Stimulated activated CD4-positive, alpha-beta T cell treated with anti-CD3 and anti-CD28 coated beads, Interleukin-15, amount 100 ng/mL, for 24 hours (primary cell): ENCODE measurements at places on chromosomes 4 and X.

GRCh38 chr4:82380344-82380743 lies 6.6 kb upstream of the HNRNPD start:
- DNase-seq: no peak

- DNase-seq: no peak
Observed at GRCh38 chrX:1274786-1275185, 6.2 kb downstream of the CSF2RA start.

DNA sequence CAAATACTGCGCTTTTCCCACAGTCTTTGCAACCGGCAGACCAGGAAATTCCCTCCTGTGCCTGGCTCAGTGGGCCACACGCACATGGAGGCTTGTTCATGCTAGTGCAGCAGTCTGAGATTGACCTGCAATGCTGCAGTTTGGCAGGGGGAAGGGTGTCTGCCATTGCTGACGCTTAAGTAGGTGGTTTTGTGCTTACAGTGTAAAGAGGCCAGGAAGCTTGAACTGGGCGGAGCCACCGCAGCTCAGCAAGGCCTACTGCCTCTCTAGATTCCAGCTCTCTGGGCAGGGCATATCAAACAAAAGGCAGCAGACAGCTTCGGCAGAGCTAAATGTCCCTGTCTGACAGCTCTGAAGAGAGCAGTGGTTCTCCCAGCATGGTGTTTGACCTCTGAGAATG lies 390.5 kb upstream of the TECRL start:
- DNase-seq: no peak

- no peak for DNase-seq
Observed at GRCh38 chr4:158490629-158491028, 31.1 kb upstream of the RXFP1 start.

DNA sequence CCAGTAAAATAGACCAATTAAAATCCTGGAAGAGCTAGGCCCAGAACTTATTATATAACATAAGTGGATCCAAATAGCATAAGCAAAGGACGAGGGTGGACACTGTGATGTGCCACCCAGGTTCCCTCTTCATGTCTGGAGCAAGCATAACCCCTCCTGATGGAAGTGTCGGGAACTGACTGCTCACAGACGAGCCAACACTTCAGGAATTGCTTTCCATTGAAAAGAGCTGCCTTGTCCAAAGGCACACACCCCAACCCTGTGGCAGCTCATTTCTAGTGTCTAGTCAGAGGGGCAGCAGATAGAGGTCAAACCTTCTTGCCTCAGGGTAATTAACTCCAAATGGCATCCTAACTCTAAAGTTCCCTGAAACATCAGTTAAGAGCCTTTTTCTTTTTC lies 15.3 kb downstream of the DDIT4L start:
- no peak for DNase-seq

DNA sequence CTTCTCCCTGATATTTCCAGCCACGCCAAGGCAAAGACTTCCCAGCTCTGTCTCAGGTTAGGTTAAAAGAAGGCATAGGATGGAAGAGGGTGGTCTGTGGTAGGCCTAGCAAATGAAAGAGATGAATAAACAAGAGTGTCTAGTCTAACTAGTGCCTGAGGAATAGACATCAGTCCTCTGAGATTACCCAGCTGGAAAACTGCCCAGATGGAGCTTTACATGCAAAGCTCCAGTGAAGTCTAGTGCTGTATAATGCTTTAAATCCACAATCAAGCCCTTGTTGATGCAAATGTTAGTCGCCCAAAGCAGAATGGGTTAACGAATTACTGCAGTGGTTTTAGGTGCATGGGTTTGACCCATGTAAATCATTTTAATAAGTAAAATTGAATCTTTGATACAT lies 24.8 kb upstream of the GUCY1B1 start:
- no peak for DNase-seq

GRCh38 chr4:95181243-95181995 lies 367.4 kb downstream of the UNC5C start:
- peak; percentile 33 for DNase-seq
